Right atrium auricular region (tissue), 2 donors: ENCODE measurements at places on chromosomes 4 and X. TPM values are rescaled to one million over a fixed set of nuclear protein-coding genes. Genes with fewer than 3 reads are reported as not detected.

- DNase-seq = no peak
Observed at GRCh38 chr4:123516576-123516975, 120.0 kb downstream of the SPRY1 start.

DNA sequence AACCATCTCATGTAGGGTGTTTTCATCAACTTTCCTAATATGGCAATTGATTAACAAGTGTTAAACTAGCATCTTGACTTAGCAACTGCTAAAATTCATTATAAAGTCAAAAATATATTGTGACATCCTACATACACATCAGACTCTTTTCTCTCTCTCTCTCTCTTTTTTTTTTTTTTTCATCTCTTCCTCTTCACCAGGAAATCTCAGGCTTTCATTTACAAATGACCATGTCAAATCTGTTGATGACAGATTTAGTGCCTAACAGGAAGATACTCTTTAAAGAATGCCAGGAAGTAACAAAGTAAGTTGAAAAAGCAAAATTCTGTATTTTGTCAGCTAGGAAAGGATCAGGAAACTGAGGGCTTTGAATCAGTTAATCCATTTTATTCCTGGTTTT lies 365.5 kb downstream of the PCDH7 start:
- no peak for DNase-seq

GRCh38 chr4:14023896-14024295 lies 396.4 kb upstream of the BOD1L1 start:
- no peak for DNase-seq

DNA sequence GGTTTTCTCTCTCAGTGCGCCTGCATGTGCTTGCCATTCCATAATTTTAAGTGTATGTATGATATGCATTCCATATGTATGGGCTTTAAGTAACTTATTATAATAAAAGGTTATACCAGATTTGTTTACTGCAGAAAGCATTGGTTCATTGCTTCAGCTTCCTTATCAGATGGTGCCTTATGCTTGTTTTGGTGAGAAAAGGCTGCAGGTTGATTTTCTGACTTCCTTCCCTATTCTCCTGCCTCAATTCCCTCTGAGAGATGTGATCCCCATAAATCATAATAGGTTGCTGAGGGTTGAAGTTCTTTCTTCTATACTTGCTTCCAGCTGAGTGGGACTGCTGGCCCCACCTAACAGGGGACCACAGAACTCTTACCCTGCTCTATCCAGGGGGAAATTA lies 10.3 kb upstream of the CEP135 start:
- no peak for DNase-seq

- peak; percentile 75 for DNase-seq
Observed at GRCh38 chr4:88018466-88018865, 11.0 kb downstream of the PKD2 start.

DNA sequence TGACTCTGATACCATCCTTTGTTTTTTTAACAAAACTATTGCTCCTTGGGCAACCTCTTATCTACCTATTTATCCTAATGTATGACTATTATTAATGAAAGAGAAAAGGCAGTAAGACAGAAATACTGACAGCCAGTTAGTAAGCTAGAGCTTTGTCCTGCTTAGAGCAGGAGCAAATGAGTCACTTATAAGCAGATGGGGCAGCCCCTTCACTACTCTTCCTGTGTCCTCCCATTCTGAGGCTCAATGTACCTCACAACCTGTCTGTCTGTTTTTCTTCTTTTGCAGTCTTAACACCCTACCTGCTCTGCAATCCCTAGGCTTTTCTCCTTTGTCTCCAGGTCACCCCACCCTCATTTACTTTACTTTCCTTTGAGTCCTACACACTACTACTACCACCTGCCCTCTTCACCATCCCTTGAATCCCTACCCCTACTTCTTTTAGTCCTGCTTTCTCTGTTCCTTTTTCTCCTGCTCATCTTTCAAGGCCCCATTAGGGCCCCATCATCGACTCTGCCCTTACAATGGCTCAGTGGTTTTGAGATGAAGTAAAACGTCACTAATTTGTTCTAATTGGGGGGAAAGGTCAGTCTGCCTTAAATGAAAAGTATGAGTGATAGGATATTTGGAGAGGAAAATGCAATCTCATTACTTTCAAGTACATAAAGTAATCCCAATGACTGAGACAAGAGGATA lies 294.3 kb downstream of the GUCY2F start:
- no peak for DNase-seq

GRCh38 chr4:57214654-57215411 lies 104.6 kb upstream of the IGFBP7 start:
- no peak for DNase-seq

DNA sequence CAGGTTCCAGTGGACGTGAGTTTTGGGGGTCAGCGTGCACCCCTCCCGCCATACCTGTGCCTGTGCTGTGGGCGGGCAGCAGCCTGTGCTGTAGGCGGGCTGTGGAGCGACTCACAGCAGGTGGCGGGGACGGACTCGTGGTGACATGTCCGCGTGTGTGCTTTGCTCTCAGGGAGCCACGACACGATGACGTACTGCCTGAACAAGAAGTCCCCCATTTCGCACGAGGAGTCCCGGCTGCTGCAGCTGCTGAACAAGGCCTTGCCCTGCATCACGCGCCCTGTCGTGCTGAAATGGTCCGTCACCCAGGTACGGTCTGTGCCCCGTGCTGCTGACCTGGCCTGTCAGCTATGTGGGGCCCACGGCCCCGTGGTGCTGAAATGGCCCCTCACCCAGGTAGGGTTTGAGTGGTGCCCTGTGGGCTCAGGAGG lies 7.4 kb downstream of the PLCXD1 start:
- DNase-seq = no peak

GRCh38 chr4:139753686-139754085 lies 88.1 kb downstream of the MGST2 start:
- no peak for DNase-seq

DNA sequence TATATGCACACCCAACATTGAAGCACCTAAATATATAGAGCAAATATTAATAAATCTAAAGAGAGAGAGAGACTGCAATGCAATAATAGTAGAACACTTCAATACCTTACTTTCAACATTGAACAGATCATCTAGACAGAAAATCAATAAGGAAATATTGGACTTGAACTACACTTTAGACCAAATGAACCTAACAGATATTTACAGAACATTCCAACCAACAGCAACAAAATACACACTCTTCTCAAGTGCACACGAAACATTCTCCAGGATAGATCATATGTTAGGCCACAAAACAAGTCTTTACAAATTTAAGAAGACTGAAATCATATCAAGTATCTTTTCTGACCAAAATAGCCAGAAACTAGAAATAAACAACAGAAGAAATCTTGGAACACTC lies 66.6 kb downstream of the CD99L2 start:
- DNase-seq = no peak

DNA sequence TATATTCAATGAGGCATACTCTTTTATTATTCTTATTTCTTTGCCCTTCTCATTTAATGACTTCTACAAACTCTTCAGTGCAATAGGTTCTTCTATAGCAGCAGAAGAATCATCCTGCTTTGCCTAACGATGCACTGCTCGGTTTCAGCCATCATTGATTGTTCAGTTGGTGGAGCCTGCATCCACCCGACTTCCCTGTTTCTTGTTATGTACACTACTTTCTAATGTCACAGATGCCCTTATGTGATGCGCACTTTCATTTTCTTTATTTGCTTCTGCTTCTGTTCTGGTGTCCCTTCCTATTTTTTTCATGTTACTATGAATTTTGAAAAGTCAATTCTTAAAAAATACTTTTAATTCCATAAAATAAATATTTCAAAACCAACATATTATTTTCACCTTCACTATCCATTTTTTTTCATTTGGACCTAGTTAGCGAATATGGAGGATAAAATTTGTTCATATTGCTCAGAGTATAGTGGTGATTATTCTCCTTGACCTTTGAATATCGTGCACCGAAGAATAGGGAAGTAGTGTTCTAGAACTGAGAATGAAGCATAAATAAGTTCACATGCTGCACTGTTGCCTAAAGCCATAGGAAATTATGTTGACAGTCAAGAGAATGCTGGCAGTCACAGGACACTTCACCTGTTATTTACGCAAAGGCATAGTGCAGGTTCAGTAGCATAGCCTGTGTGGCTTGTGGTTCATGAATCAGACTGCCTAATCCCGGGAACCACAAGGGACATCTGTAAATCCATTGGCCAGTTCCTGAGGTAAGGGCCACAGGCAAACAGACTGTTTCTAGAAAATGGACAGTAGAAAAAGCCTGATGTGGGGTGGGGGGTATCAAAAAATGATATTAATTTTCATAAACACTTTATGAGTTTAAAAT lies 21.3 kb upstream of the SFRP2 start:
- no peak for DNase-seq

GRCh38 chr4:137738375-137738990 lies 206.2 kb upstream of the PCDH18 start:
- DNase-seq = no peak

DNA sequence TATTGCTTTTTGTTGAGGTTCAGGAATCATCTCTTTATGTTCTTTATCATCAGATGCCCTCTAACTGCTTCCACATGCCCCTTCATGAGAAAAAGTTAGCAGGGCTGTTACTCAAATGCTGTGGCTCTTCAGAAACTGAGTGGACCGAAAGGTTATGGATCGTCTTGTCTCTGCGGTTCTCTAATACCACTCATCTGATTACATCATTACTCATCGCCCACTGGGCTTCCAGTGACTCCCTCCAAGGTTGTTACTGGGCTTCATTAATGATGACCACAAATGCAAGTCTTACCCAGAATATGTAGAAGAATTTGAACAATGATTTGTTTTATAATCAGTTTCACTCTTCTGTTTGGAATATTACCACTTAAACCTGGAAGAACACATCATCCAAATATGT lies 67.7 kb downstream of the RWDD4 start:
- no peak for DNase-seq

DNA sequence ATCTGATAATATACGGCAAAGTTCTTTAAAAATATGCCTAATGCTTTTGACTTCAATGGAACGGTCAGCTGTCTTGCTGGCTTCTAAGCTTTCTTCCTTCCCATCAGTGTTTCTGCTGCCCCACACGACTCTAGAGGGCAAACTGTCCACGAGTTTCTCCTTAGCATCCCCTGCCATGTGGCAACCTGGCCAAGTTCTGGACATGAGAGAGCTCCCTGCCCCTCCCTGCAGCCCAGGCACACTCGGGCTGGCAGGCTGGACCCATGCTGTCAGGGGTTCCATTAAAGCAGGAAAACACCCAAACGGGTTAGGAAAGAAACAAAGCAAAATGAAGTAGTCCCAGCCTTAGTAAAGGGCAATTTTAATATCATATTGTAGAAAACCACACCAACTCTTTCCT lies 38.8 kb downstream of the KDR start:
- DNase-seq = no peak

DNA sequence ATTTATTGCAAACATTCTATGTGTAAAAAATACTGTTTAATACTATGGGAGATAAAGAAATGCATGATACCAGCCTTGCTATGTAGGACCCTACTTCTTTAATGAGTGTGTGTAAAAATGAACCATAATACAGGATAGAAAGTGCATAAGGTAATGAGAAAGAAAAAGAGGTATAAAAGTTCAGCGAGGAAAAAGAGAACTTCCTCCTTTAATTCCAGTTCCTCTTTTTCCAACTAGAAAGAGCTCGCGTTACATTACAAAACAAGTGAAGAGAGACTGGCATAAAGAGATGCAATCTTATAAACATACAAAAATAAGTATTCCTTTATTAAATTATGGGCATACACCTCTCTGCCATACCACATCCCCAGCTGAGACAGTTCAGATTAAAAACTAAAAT lies 77.4 kb downstream of the ANKRD17 start:
- no peak for DNase-seq

DNA sequence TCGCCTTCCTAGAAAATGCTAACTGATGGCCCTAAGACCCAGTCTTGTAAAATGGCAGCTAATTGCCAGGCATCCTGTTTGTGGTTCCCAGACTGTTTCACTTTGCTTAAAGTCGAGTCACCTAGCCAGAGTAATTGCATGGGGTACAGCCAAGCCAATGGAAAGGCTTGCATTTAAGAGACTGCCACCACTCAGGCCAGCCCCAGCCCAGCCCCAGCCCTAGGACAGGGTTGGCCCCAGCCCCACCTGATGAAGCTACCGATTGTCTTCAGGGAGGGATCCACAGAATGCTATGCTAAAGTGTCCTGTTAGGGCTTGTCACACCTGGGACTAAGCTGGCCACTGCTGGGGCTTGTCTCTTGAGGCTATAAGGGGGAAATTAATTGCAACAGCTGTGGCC lies 194.6 kb upstream of the KLF3 start:
- no peak for DNase-seq

The NWD2 gene
- total RNA-seq = 0.08 TPM

The MID2 gene
- total RNA-seq = 4.8 TPM

The ATP10D gene
- 8.9 TPM for total RNA-seq

The CACNA1F gene
- 0.11 TPM for total RNA-seq

The NUDT10 gene
- total RNA-seq = 0.79 TPM

The TMEM129 gene
- 59.0 TPM for total RNA-seq

The PLXNB3 gene
- total RNA-seq = 5.6 TPM

The F9 gene
- not detected for total RNA-seq
